Diencephalon (tissue), 1 donor: ENCODE measurements at places on chromosomes 6 and 20. TPM values are rescaled to one million over a fixed set of nuclear protein-coding genes. Genes with fewer than 3 reads are reported as not detected.

Gene MARCKS
- 386 TPM for total RNA-seq

Gene HLA-E
- total RNA-seq = 44.1 TPM

Gene ZBTB46
- 20.3 TPM for total RNA-seq

Gene AGER
- 0.92 TPM for total RNA-seq

Gene RBPJL
- not detected for total RNA-seq

Gene GSTA1
- not detected for total RNA-seq

Gene KCNK16
- total RNA-seq = not detected

Gene TMEM244
- not detected for total RNA-seq

Gene PCSK2
- 30.2 TPM for total RNA-seq

Gene MICA
- total RNA-seq = 2.3 TPM

Gene SPTLC3
- total RNA-seq = 3.5 TPM

Gene PNRC1
- 81.0 TPM for total RNA-seq

Gene HTR1E
- 3.7 TPM for total RNA-seq

Gene DDX39B
- total RNA-seq = 303 TPM

Gene HLA-DOA
- total RNA-seq = 1.2 TPM

Gene ARMC12
- total RNA-seq = not detected
